ENCODE measurements at places on chromosomes 11 and 22. TPM values are rescaled to one million over a fixed set of nuclear protein-coding genes. Genes with fewer than 3 reads are reported as not detected.

C22orf23 gene
- 0.21 TPM for total RNA-seq

OR52A1 gene
- not detected for total RNA-seq

TMPRSS4 gene
- not detected for total RNA-seq

SHISAL1 gene
- total RNA-seq = 0.60 TPM

DYNC2H1 gene
- total RNA-seq = 39.6 TPM
